Activated CD4-positive, alpha-beta memory T cell treated with anti-CD3 and anti-CD28 coated beads, Interleukin-2, amount 10 ng/mL, durations not matched to agents 7 days and 5 days (primary cell): ENCODE measurements at places on chromosomes 7 and 10.

DNA sequence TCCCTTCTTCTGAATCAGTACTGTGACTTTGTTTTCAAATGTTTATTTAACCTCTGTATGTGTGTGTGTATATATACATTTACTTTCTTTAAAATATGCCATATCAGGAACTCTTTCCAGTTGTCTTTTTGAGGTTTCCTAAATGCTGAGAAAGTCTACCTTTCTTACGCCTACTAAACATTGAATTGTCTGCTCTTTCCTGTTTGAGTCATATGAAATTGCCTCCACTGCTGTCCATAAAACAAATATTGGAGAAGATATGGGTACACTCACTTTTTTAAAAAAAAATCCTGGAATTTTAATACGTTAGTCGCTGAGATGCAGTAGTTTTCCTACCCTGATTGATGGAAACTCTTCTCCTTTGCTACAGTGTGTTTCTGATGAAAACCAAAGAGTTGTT is 298.7 kb upstream of the TEX47 start:
- no peak for DNase-seq

- DNase-seq: no peak
These were observed 6.8 kb downstream of the PON1 start for GRCh38 chr7:95317546-95317945.

DNA sequence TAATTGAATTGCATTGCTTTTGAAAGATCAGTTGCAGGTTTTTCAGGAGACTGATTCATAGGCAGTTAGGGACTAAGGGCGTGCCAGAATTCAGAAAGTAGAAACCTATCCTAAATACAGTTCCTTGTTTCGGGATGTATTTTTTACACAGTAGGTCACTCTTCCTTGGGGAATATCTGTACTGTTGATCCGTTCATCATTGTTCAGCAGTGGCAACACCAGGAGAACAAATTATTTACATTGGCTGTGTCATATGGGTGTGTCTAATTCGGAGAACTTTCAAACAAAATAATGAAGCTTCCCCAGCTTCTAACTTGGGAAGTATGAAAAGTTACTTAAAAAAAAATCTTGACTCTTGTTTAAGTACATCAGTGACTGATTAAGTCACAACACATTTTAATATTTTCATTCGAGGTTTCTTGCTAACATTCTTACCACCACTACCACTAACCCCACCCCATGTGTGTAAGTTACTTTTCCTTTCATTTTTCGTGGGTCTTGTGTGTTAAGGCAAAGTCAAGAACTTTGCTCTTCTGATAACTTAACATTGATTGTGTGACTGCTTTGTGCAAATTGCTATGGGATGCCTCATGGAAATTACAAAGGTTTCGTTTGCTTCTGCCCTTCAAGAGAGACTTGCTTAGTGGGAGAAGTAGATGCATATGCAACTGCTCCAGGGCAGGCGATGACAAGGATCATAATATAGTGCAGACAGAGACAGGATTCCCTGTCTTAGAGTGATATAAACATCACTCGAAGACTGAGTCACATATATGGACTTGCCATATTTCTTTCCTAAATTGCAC is 43.8 kb upstream of the RPA3 start:
- peak; percentile 21 for DNase-seq

DNA sequence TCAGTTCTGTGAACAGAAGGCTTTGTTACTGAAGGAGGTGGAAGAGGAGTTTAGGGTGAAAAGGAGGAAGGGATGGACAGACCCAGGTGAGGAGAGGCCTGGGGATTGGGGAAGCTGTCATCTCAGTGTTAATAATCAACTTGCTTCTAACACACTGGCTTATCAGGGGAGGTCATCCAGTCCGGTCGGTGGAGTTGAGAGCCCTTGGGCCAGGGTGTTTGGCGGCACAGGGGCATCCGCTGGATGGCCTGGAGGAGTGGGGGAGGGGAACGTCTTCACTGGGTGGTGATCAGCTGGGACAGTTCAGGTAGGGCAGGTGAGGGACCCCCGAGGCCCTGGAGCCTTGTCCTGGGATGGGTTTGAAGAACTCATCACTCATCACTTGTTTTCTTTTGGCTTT is 33.9 kb downstream of the SHH start:
- no peak for DNase-seq

DNA sequence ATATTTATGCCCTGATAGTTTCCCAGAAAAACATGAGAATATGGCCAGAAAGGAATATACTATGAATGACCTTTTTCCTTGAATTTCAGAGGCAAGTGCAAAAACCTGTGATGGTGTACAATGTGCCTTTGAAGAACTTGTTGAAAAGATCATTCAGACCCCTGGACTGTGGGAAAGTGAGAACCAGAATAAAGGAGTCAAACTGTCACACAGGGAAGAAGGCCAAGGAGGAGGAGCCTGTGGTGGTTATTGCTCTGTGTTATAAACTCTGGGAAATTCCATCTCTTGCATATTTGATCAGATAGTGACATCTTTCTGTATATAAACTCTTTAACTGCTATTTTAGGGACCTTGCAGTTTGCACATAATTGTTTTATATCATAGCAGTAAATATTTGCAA is 33.7 kb downstream of the RAB18 start:
- no peak for DNase-seq

GRCh38 chr7:82985144-82985802 is 177.4 kb downstream of the PCLO start:
- DNase-seq: no peak
